GM23338 (cell line): ENCODE measurements at places on chromosomes 2 and 18. TPM values are rescaled to one million over a fixed set of nuclear protein-coding genes. Genes with fewer than 3 reads are reported as not detected.

- DNase-seq = peak; percentile 11
These were observed 32.3 kb downstream of the EVA1A start for GRCh38 chr2:75528221-75528977.

DNA sequence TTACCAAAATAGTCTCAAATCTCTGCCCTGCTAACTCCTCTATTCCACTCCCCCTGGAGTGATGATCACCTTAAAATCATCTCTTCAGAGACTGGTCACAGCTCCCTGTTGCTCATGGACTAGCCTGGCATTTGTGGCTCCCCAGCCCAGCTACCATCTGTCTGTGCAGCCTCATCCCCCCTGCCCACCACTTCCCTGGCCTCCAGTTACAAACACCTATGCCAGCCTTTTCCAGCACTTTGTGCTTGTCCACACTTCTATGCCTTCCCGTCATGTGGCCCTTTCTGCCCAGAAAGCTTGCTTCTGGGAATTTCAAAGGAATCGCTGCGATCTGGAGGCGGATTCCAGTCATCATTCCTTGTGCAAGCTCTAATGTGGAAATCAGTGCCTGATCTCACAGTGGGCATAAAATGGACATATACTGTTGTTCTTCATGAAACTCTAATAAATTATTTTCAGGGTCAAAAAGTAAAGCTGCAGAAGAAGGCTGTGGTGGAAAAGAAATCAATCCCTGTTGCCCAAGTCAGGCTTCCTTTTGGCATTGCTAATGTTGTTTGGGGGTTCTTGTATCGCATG, 19.4 kb downstream of the PLB1 start:
- DNase-seq = no peak

DNA sequence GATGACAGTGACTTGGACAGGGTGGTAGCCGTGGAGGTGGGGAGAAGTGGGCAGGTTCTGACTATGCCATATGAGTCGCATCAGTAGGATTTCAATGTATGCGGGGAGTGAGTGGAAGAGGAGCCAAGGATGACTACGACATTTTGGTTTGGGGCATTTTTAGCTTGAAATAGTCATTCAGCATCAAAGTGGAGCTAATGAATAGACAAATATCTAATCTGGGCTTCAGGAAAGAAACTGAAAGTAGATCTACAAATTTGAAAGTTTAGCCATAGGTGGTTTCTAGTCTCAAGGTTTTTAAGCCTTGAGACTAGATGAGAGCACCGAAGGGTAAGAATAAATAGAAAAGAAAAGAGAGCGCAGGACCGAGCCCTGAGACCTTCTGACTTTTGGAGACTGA, 58.3 kb downstream of the FEZ2 start:
- no peak for DNase-seq

DNA sequence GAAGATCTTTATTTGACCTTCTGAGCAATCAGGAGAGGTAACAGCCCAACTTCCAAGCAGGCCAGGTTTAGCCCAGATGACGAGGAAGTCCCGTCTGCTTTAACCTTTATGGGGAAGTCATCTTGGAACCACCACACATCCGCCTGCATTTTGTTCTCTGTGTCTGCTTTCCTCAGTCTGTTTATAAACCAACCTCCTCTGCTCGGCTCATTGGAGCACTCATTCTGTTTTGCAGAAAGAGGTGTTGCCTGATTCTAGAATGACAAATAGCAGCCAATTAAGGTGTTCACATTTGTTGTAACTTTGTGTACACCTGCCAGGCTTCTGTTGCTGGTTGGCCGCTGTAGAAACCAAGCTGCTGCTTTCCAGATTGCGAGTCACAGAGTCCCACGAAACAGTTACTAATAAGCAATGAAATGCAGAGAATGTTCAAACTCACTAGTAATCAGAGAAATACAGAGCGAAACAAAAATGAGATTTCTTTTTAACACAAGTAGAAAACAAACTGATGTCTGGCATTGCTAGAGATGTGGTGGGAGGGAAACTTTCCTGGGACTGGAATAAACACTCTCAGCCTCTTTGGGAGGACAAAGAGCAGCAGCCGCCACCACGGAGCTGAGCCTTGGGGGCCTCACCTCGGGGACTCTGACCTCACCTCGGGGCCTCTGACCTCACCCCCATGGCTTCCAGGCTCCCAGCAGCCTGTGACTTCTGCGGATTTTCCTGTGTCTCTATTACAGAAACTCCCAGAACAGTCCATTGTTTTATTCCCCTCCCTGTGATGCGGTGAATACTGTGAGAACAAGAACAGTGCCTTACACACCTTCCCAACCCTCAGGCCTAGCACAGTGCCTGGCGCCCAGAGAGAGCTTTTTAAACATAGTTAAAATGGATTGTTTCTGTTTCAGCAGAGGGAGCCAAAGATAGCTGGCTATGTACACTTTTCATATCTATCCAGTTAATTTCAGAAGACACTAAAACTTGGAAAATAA, 64.0 kb downstream of the MBP start:
- no peak for DNase-seq

- no peak for DNase-seq
These were observed 44.2 kb downstream of the RRM2 start for GRCh38 chr2:10166676-10167292.

DNA sequence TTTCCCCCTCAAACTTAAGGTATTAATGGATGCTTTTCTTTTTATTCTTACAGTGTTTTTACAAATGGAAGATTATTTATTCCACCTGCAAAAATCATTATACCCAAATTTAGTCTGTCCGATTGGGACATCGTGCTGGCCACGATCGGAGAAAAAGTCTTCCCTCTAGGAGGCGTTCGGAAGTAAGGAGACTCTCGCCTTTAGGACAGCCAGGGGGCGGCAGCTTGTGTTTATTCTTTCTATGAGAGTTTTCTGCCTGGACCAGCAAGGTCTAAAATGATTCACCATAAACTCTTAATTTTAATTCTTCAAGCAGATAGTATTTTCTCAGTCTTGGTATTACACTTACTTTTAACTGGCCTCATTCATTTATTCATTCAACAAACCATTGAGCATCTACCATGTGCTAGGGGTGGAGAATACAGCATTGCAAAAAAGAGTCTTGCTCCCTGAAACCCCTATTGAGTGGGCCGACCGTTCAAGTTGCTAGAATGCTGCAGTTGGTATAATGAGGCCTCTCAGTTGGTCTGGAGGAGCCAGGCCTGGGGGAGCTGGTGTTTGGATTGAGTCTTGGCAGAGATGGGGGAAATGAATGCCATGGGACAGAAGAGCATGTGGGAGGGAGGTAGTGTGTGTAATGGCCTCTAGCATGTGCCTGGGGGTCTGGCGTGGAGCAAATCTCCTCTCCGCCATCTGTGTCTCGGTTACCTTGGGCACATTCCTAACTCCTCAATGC, 38.7 kb downstream of the DCDC2C start:
- DNase-seq = peak; percentile 21

- no peak for DNase-seq
These were observed 34.9 kb downstream of the SERPINE2 start for GRCh38 chr2:224004105-224004695.

DNA sequence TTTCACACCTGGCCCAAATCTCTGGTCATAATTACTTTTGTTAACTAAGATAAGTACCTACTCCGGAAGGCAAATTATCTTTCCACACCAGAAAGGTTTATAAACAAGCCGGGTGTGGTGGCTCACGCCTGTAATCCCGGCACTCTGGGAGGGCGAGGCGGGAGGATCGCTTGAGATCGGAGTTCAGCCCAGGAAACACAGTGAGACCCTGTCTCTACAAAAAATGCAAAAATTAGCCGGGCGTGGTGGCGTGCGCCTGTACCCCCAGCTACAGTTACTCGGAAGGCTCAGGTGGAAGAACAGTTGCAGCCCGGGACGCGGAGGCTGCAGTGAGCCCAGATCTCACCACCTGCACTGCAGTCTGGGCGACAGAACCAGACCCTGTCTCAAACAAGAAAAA, 2.1 kb downstream of the PUM2 start:
- DNase-seq = no peak

DNA sequence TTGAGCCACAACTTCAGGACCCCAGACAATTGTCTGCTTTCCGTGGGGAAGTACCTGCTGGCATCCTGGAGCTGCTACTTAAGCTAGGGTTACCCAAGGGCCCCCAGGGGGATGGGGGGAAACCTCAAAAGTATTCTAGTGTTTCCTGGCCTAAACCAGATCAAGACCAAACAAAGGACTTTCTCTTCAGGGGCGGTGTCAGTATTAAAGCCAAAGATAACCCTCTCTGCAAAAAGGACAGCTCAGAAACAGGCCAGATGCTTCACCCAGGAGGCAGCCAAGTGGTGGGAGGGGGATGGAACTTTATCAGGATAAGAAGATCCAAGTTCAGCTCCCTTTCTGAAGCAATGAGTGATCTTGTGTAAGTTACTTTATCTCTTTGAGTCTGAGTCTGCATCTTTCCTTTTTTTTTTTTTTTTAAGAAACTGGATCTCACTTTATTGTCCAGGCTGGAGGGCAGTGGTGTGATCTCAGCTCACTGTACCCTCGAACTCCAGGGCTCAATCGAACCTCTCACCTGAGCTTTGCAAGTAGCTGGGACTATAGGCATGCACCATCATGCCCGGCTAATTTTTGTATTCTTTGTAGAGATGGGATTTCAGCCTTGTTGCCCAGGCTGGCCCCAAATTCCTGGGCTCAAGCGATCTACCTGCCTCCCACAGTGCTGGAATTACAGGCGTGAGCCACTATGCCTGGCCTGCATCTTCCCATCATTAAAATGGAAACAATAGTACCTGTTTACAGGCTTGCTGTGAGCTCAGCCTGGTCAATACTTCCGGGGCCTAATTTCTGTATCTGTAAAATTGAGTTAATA, 151.8 kb upstream of the PTPRM start:
- no peak for DNase-seq

DNA sequence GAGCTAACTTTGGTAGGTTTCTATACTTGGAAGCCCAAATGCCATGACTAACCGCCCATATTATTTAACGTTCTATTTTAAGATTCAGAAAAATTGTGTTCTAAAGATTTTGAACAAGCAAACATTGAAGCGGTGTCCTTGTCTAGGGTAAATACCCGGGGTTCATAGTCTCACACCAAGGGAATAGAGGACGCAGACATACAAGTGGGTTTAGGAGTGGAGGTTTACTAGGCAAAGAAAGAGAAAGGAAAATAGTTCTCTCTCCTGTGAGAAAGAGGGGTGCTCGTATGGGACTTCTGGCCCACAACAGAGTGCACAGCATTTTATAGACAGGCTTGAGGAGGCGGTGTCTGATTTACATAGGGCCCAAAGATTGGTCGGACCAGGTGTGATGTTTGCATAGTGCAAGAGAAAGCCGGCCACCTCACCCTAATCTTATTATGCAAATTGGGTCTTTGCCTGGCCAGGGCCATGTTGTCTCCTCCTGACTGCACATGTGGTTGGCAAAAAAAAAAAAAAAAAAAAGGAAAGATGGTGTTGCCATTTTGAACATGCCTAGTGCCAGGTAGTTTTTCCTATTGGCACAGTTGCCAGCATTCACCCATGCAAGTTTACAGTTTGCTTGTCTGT, 1062.6 kb downstream of the LRP1B start:
- DNase-seq = no peak

DNA sequence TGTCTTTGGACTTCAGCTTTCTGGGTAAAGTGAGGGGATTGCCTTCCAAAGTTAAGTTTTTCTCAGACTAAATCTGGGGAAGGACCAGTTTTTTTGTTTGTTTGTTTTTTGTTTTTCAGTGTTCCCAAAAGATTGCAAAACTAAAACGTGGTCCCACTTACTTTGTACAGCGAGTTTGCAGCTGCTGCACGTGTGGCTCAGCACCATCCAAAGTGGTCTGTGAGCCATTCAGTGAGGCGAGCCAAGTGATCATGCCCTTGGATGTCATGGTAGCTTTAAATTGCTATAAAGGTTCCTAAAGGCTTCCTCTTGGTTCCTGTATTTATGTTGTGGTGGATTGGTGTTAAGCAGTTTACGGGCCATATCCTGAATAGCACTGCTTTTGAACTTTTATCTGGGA, 23.0 kb downstream of the TET3 start:
- no peak for DNase-seq

GRCh38 chr18:27181726-27182125, 3.4 kb downstream of the CHST9 start:
- no peak for DNase-seq

DNA sequence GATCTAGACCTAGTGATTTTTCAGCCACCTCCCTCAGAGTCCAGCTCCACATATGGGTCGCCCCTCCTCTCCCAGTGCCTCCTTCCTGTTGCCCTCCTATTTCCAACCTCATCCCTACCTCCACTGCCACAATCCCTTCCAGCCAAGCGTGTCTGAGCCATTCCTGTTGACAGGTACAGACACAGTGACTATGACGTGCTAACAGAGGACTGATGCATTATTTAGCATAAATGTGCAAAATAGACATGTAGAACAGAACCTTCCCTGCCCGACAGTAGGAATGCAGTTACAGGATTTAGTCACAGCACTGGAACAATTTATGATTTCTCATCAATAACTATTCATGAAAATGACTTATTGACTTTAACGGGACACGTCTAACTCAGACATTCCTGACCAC, 84.4 kb upstream of the PPP1CB start:
- no peak for DNase-seq

DNA sequence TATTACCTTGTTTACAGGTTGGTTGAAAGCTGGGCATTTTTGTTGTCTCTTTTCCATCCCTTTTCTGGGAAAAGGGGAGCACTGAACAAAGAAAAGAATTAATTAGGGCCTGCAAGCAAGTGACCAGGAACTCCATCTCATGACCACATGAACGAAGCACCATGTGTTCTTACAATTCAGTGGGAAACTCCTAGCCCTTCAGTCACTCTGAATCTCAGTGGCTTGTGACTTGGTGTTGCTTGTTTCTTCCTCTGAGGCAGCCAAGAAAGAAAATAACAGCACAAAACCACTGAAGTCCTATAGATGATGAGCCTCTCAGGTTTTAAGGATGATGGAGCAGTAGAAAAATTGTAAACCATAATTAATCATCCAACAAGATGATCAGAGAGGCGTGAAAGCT, 129.1 kb upstream of the CAB39 start:
- DNase-seq = no peak

GRCh38 chr2:352696-353095, 64.8 kb upstream of the ALKAL2 start:
- DNase-seq = no peak

GRCh38 chr2:12428786-12429185, 287.9 kb upstream of the TRIB2 start:
- DNase-seq = peak; percentile 4

DNA sequence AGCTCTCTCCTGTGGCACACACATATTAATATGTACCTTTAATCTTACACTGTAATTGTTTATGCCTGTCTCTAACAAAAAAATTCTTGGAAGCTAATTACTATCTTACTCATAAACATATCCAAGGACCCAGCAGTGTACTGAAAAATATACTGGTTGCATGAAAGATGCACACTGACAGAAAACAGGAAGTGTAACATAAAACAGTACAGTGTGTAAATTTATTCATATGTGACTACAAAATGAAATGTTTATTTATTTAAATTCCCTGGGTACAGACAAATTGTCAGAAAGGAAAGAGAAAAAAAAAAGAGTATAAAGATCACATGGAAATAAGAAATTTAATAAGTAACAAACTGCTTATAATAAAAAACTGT, 28.5 kb downstream of the TMEM131 start:
- DNase-seq = no peak

UGT1A10 gene
- polyA plus RNA-seq = not detected in 2 replicates

RAX gene
- 0.16 and 0.68 TPM in 2 replicates for polyA plus RNA-seq

RAB17 gene
- 17.4 and 22.4 TPM in 2 replicates for polyA plus RNA-seq

TEKT4 gene
- polyA plus RNA-seq = not detected in 2 replicates

DIS3L2 gene
- 15.0 and 15.2 TPM in 2 replicates for polyA plus RNA-seq

SERPINB10 gene
- not detected in 2 replicates for polyA plus RNA-seq

AGXT gene
- not detected in 2 replicates for polyA plus RNA-seq

PID1 gene
- polyA plus RNA-seq = 1.7 and 2.2 TPM in 2 replicates

CD207 gene
- not detected in 2 replicates for polyA plus RNA-seq

DTNA gene
- polyA plus RNA-seq = 9.5 and 11.5 TPM in 2 replicates

SP140 gene
- 0.54 and 0.70 TPM in 2 replicates for polyA plus RNA-seq
